ENCODE measurements at places on chromosomes 4 and X. TPM values are rescaled to one million over a fixed set of nuclear protein-coding genes. Genes with fewer than 3 reads are reported as not detected.

TLR3 gene
- 0.57 TPM for total RNA-seq

SULT1B1 gene
- total RNA-seq, result 0.86 TPM

SMPX gene
- total RNA-seq, result 2.9 TPM

DNA sequence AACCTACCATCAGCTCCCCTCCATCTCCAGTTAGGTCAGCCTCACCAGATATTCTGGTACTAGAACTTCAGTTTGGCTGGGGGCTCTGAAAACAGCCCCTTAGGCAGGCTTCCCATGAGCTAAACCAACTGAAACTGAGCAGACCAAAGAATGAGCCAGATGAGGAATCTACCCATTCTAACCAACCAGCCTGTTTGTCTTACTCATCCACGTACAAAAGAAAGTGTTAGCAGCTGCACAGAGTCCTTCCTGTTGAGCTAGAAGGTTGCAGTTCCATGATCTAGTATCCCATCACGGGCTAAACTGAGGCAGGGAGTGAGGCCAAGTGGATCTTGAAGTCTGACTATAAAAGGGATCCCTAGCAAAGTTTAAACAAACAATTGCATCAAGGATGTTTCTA is 17.5 kb downstream of the MAGEA9B start:
- no peak for DNase-seq

DNA sequence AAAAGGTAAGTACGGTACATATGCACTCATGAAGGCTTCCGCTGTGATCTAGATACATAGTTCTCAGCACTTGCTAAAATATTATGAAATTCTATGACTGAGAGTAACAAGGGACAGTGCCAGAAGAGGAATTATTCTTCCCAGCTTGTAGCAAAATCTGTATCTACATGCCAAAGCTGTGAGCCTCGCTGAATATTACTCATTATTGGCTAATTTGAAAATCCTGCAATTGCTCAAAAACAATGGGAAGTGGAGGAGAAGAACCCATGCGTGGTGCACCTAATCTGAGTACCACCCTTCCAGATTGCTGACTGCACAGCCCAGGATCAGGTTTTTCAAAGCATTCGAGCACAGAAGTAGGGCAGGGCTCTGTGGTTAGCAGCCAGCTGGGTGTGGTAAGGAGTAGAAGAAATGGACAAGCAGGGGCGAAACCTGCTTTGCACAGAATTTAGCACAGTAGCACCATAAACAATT is 17.4 kb upstream of the PDCL2 start:
- DNase-seq, result no peak

DNA sequence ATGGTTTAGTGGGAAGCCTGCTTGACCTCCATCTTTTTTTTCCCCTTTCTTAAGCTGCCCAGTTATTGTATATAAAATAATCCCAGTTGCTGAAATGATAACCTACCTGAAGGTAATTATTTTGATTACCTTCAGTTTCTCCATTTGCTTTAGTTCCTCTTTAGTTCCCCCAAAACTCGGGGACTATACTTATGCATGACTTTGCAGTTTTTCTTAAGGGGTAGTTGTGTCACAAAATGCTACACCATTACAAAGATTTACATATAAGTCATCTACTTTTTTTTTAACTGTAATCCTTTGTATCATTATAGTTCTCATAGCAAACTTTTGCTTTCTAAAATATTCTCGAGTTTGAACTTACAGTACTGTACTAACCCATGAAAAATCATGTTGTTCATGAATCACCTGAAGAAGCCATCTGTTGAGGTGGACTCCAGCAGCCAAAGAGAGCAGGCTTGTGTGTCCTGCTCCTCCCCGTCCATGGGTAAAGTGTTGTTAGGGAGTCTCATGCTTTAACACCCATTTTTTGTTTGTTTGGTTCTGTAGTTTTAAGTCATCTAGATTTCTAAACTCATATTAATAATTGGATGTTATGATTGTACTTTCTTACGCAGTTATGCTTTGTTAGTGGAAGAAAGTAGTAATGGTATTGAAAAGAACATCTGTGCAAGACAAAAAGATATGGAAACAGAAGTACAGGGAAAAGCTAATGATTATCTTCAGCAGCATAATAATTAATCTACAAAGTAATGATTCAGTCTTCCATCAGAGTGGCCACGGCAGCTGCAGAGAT is 34.6 kb downstream of the HADH start:
- no peak for DNase-seq

DNA sequence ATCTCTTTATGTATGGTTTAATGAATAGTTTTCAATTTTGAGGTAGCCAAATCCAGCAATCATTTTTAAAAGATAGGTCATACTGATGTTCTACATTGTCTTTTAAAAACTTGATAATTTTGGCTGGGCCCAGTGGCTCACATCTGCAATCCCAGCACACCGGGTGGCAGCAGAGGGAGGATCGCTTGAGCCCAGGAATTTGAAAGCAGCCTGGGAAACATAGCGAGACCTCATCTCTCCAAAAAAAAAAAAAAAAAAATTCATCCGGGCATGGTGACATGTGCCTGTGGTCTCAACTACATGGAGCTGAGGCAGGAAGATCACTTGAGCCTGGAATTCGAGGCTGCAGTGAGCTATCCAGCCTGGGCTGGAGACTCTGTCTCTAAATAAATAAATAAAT is 419.8 kb downstream of the GALNTL6 start:
- DNase-seq, result no peak

DNA sequence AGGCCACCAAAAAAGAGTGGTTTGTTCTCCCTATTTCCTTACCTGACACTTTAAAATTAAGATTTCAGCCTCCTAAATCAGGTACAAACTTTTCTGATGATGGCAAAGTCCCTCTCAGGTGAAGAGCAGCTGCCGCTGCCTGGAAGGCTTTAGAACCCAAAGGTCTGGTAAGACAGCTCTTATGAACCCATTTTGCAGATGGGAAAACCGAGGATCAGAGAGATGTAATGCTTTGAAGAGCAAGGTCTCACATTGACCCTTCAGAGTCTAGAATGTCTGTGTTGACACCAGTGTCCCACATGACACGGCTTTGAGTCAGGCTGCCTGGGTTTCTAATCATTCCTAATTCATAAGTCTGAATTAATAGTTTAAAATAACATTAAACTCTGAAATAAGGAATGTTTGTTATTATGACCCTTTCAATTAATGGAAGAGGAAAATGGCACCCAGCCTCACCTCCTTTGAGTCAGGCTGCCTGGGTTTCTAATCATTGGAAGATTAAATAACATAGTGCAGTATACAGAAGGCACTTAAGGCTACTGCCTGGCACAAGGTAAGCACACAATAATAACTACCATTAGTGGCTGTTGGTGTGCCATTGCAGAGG is 27.9 kb upstream of the KIAA0232 start:
- no peak for DNase-seq

GRCh38 chr4:7540206-7540605 is 105.5 kb upstream of the PSAPL1 start:
- DNase-seq, result no peak

- DNase-seq, result no peak
Observed at GRCh38 chr4:583820-584219, 7.7 kb upstream of the TMEM271 start.
